Activated naive CD4-positive, alpha-beta T cell treated with anti-CD3 and anti-CD28 coated beads, Interleukin-2, amount 50 U/mL, for 72 hours (primary cell): ENCODE measurements at places on chromosomes 16 and 17. TPM values are rescaled to one million over a fixed set of nuclear protein-coding genes. Genes with fewer than 3 reads are reported as not detected.

DNA sequence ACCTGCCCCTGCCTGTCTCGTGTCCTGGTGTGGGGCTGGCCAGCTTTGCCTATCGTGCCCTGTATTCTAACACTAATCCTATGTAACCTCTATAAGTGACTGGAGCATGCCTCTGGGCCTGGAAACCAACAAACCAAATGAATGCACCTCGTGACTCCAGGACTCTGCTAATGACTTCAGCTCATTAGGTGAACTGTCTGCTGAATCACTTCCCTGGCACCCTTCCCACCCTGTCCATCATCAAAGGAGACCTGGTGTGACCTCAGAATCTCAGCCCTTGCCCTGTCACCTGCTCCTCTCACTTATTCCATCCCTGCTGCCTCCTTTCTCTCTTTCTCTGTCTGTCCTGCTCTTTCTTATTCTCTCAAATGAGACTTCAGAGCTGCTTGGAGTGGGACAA, 322.4 kb downstream of the CBLN1 start:
- DNase-seq, result no peak

GRCh38 chr16:50303605-50304466, 37.5 kb downstream of the ADCY7 start:
- DNase-seq, result peak; percentile 47

TOX3 gene
- not detected for total RNA-seq

CDYL2 gene
- total RNA-seq, result 42.4 TPM

ATP2C2 gene
- not detected for total RNA-seq
